ENCODE measurements at places on chromosomes 13 and 19.

GRCh38 chr13:99821741-99822140, 149.8 kb downstream of the ZIC5 start:
- no peak for DNase-seq

- no peak for DNase-seq
These were observed 30.3 kb upstream of the RNF113B start for GRCh38 chr13:98207416-98207815.

- no peak for DNase-seq
These were observed 164.8 kb upstream of the ZNF536 start for GRCh38 chr19:30207357-30207756.

GRCh38 chr13:79528356-79528755, 47.4 kb downstream of the NDFIP2 start:
- no peak for DNase-seq

DNA sequence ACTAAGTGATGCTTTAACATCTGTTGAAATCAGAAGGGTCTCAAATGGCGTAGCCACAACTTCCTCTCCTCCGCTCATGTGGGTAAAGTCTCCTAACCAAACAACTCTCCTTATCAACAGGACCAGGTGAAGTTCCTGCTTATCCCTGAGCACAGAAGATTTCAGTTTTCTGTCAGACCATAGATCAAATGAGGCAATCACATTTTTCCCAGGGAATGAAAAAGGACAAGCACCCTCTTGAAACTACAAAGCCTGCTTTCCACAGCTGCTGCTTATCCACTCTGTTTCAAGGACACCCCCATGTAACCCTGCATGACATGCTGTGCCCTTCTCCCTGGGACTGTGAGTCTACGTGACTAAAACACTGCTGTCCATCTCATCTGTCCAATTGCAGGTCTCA, 788.3 kb upstream of the SLITRK5 start:
- DNase-seq: no peak

DNA sequence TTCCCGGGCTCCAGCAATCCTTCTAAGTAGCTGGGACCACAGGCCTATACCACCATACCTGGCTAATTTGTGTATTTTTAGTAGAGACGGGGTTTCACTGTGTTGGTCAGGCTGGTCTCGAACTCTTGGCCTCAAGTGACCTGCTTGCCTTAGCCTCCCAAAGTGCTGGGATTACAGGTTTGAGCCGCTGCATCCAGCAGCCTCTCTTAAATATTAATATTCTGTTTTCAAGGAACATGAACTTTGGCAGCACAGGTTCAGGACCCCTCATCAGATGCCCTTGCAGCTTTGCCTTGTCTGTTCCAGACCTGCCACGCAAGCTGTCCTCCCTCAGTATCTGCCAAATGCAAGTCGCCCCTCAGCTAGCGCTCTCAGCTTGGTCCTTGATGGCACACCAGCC, 166.8 kb downstream of the KCTD15 start:
- DNase-seq: no peak

GRCh38 chr19:44113138-44113783, at the start of gene ZNF225:
Gene ZNF225, plus strand, starts transcription at chr19:44113399. Its CDS starts 2,429 bp downstream, at chr19:44115828.
- DNase-seq: peak; percentile 92
